Activated CD4-positive, alpha-beta T cell treated with anti-CD3 and anti-CD28 coated beads for 1 hour (primary cell): ENCODE measurements at places on chromosomes 2 and 18.

- DNase-seq: no peak
These were observed 1673.3 kb downstream of the LRP1B start for GRCh38 chr2:140457483-140457882.

- no peak for DNase-seq
These were observed 1.2 kb downstream of the GYPC start for GRCh38 chr2:126657148-126657635.

DNA sequence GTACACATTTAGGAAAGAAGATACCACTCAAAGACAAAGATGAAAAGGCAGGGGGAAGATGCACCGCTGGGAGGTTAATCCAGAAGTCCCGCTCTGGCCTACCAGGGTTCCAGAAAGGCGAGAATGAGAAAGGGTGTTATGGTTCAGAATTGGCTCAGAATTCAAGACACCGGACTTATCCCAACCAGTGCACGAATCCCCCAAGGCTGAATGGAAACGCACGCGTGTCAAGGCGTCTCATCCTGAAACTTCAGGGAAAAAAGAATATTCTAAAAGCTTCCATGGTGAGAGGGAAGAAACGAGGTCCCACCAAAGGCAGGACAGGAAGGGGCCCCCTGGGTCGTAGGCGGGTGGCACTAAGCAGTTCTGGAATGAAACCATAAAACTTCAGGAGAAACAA lies 71.9 kb downstream of the SLC66A2 start:
- no peak for DNase-seq

- no peak for DNase-seq
These were observed 449.7 kb upstream of the CHAC2 start for GRCh38 chr2:53317861-53318260.

DNA sequence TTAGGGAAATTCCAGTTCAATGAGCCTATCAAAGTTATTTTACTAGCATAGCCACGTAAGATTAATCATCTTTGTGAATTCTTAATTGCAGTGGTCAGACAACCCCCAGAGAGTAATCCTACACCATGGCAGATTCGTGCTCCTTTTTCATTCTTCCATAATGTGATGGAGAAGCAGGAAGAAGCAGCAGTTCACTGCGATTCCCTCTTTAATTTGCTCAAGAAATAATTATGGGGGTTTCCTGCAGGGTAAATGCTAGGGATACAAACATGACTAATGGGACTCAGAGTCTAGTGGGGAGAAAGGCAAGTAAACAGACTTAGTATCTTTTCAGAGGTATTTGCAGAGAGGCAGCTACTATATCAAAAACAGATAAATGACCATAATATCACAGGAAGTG lies 175.8 kb upstream of the HNRNPA3 start:
- DNase-seq: no peak

DNA sequence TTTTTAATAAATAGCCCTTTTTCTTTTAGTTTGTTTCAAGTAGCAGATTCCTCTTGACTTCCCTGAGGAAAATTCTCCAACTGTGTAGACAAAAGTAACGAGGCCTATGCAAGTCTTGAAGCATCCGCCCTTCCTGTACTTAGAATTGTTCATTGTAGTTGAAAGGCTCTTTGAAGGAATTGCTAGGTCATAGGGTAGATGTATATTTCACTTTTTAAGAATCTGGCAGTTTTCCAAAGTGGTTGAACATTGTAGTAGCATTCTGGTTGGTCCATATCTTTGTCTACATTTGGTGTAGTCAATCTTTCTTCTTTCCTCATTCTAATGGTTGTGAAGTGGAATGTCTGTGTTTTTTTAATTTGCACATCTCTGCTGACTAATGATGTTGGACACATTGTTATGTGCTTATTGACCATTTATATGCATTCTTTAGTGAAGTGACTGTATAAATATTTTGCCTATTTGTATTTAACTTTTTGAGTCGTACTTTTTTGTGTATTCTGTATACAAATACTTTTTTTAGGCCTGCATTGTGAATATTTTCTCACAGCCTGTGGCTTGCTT lies 5.6 kb upstream of the SERPINB11 start:
- DNase-seq: no peak

GRCh38 chr2:173654896-173655265 lies 300.2 kb downstream of the CDCA7 start:
- no peak for DNase-seq

DNA sequence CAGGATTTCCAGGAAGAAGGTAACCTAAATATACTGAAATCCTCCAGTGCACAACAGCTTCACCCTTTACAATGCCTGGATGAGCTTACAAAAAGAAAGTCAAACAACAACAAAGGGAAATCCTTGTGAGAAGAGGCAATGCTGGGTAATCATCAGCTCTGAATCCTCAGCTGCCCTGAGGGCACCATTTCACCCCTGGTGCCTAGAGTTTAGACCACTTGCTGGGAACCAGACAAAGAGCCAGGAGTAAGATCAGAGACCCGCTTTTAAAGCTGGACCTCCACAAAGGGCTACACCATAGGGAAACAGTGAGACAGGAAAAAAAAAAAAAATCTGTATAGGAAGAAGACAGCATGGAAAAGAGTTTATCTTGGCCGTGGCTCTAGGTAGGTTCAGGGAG lies 97.0 kb downstream of the FOXI3 start:
- no peak for DNase-seq

GRCh38 chr2:172460780-172461201 lies 33.4 kb downstream of the ITGA6 start:
- no peak for DNase-seq

DNA sequence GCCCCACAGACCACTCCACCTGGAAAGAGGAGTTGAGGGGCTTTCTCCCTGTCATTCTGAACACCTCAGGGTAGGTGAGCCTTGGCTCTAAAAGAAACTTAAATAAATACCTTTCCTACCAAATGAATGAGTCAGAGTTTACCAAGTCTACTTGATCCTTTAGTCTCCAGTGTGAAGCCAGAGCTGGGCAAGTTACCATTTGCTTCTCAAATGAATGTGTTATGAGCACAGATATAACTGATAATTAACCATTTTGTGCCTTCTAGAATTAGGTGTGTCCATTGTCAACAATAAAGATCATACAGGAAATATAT lies 347.7 kb downstream of the KIAA1328 start:
- DNase-seq: no peak

- DNase-seq: no peak
These were observed 1211.9 kb upstream of the GYPC start for GRCh38 chr2:125444106-125444505.

- DNase-seq: no peak
These were observed 52.5 kb upstream of the LGALSL start for GRCh38 chr2:64401529-64401880.

DNA sequence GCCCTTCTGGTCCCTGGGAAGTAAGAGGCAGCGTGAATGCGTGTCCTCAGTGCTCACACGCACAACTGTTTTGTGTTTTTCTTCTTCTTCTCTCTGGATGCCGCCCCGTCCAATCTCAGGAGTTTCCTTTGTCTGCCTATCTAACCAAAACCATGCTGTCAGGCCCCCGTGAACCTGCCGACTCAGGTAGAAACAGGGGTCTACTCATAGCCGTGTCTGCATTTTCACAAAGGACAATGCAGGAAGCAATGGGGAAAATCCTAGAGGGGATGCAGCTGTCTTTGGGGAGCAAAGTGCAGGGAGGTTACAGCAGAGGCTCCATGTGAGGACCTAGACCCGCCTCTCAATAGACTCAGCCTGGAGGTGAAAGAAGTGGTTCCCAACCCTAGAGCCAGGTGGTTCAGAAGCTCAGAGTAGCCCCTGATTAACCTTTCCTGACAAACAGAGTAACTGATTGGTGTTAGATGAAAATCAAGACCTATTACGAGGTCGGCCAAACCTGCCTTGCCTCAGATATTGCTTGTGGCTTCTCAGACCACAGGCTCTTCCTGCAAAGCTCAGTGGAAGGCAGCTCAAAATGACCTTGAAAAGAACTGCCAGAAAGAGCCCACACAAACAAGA lies 49.3 kb downstream of the CD226 start:
- DNase-seq: no peak

- no peak for DNase-seq
These were observed 34.7 kb downstream of the MGAT4A start for GRCh38 chr2:98696200-98696599.

DNA sequence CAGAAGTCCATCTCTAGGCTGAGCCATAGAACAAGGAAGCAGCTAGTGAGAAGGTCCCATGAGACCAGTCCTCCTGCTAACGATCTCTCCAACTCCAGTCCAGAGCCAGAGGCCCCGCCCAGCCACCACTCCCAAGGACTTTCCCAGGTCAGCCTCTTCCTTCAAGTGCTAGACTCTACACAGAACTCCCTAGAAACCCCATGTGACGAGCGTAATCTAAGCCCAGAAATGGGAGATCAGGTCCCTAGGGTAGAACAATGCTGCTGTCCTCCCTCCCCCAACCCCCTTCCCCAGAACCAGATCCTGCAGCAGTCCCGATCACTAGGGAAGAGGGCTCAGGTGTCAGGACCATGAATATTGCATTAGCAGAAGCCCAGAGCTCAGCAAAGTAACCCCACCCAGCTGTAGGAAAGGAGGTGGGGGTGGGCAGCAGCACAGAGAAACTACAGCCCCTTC lies 6.9 kb downstream of the DCTN1 start:
- no peak for DNase-seq

- no peak for DNase-seq
These were observed 22.8 kb upstream of the PXDN start for GRCh38 chr2:1766851-1767811.

DNA sequence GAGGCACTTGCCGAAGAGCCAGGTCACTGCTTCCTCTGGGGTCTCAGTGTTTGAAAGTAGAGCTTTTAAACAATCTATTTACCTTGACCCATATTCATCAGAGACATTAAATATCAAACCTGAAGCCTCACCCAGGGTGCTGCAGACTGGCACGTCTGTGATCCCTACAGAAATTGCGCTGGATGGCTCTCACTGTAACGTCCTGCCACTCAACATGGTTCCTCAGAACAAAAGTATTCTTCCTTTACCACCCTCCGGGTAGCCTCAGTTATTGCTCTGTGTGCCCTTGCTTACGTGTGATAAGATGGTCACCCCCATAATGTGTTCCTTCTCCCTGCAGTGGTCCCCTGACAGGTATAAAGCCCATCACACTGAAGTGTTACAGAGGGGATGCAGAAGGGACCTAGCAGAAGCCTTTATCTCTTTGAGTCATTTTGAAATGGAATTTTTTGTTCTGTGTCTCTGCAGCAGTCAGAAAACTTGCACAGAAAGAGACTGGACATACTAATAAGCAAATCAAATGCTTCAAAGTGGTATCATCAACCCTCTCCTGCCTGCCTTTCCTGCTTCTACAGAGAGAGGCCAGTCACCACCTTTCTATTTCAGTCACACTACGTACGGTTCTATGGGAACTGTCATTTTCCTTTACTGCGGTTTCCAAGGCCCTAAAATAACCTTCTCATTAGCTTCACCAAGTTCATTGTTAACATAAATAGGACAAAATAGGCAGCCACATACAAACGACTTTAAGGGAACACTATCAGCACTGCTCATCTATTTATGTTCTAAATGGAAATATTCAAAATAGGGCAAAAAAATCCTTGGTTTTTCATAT lies 86.8 kb downstream of the METTL8 start:
- DNase-seq: no peak

DNA sequence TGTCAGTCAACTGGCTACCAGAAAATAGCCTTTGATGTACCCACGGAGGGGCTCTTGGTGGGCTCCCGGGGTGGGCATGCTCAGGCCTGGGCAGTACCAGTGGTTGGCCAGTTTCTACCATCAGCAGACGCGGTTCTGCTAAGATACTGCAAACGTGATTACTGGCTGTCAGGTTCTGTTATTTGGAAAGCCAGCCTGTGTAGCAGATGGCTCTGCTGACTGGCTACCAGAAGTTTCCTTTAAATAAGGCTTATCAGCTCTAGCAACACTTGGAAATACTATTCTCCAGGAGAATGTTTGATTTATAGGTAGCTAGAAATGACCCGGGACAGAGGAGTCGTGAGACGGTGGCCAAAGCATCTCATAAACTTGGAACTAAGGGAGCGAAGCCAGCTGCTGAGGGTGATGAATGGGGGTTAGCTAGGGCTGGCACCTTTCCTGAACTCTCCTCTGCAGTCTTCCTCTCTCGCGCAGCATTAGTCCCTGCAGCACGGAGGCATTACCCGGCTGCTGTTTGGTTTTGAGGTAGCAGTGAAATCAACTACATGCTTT lies 171.9 kb downstream of the AGAP1 start:
- no peak for DNase-seq

GRCh38 chr18:70535041-70535440 lies 246.2 kb downstream of the SOCS6 start:
- DNase-seq: no peak

DNA sequence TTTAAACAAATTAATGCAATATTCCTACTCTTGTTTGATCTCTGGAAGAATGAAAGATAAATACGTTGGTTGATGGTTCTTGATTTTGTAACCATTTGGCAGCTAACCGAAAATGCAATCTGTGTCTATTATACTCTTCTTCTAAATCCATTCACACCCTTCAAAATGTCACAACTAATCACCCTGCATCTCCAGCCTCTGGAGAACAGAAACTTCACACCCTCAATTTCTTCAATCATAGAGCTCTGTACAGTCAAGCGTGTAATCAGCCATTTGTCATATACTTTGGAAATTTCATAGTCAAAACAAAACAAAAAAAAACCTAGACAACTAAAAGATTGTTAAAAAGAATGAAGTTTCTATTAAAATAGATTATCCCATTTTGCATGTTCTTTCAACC lies 1482.3 kb upstream of the LRRTM1 start:
- no peak for DNase-seq

DNA sequence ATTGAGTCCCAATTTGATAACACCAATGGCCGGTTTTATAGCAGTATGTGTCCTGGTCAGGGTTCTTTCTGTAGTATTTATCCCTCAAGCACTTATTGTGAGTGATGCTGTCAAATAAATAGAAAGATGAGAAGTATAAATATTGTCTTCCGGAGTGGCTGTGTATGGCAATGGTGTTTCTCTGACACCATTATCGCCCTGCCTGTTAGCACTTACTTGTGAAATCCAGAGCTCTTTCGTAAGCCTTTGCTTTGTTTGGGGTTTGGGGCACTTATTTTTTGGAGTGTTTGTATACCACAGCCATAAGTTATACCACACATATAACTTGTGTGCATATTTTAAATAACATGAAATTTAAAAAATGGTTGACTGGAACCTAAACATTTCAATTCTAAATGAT lies 29.3 kb downstream of the CD8B2 start:
- no peak for DNase-seq

GRCh38 chr2:240704651-240705050 lies 13.0 kb downstream of the AQP12A start:
- DNase-seq: no peak

DNA sequence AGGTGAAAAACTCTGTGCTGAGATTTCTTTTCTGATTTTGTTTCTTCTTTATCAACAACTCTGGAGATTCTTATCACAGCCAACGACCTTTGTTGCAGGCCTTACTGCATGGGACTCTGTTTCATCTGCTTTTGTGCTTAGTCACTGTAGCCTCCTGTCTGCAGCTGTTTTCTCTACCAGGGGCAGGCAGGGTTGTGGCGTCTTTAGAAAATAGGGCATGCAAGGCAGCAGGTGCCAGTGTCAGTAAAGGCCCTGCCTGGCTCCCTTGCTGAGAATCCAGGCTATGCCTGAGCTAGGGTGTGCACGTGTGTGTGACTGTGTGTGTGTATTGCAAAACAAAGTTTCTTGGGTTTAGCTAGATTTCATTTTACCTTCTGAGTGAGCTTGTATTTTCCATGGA lies 14.6 kb upstream of the SLC9A2 start:
- DNase-seq: no peak
